ENCODE measurements at places on chromosomes 7 and 10. TPM values are rescaled to one million over a fixed set of nuclear protein-coding genes. Genes with fewer than 3 reads are reported as not detected.

GRCh38 chr7:112510001-112510742, 29.4 kb downstream of the LSMEM1 start:
- peaks cover 12% of the 10 kb centered on the region for H3K4me1 ChIP-seq
- H3K27me3 ChIP-seq: no peaks in the 10 kb centered on the region
- no peak overlapping the region for H3K27ac ChIP-seq
- no peaks in the 10 kb centered on the region for H3K36me3 ChIP-seq
- H3K4me3 ChIP-seq: no peak overlapping the region

GRCh38 chr10:90947030-90947960, 26.4 kb upstream of the ANKRD1 start:
- H3K4me3 ChIP-seq: no peak overlapping the region
- no peak overlapping the region for H3K27ac ChIP-seq
- H3K27me3 ChIP-seq: peaks cover 3% of the 10 kb centered on the region
- no peaks in the 10 kb centered on the region for H3K4me1 ChIP-seq
- DNase-seq: no peak
- H3K36me3 ChIP-seq: peaks cover under 1% of the 10 kb centered on the region

DNA sequence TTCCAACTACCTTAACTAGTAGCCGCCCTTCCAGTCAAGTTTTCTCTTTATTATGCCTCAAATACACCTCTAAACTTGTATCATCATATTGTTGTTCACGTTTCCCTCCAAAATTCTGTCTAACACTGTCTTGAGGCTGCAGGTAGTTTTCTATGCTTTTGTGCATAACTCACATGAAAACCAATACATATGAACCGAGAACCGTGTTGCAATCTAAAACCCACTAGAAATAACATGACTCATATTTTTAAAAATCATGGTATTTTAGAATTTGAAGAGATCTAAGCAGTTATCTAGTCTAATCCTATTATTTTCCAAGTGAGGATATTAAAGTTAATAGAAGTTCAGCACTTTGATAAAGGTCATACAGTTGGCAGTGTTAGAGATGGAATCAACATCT, 18.2 kb downstream of the LIPF start:
- no peaks in the 10 kb centered on the region for H3K36me3 ChIP-seq
- H3K4me3 ChIP-seq: no peak overlapping the region
- no peaks in the 10 kb centered on the region for H3K4me1 ChIP-seq
- DNase-seq: no peak

DNA sequence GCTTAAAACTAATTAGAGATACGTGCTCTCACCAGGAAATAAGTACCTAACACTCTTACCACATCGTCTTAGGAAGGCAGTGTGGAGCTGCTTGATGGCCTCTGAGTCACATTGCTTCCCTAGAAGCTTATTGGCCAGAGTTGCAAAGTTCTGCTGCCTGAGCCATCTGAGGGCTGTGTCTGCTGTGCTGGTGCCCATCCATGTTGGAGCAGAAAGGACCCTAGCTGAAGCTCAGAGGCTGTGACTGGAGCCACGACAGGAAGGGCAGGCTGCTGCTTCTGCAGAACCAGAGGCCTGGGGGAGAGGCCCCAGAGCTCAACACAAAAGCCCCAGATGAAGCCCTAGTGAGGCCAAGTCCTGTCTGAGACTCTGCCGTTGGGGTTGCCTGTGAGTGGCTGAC, 64.8 kb upstream of the IGFBP3 start:
- H3K27me3 ChIP-seq: peaks cover 2% of the 10 kb centered on the region
- no peak overlapping the region for H3K27ac ChIP-seq
- H3K4me3 ChIP-seq: no peak overlapping the region
- H3K4me1 ChIP-seq: no peaks in the 10 kb centered on the region
- DNase-seq: no peak

DNA sequence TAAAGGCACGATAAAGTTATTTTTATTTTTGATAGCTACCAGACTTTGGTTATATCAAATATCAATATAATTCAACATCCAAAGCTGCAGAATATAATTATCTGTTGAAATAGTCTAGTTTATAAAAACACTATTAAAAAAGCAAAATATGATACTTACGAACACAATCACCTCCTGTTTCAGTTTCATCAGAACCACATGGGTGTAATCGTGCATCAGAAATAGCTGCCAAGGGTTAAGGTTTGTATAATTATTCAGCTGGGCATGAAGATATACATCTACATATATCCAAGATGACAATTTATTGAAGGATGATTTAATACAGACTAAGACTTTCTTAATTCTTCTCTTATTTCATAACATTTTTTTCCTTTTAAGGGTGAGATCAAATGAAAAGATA, 20.3 kb downstream of the VWDE start:
- H3K4me1 ChIP-seq: peaks cover 32% of the 10 kb centered on the region
- DNase-seq: no peak
- H3K4me3 ChIP-seq: no peak overlapping the region
- no peak overlapping the region for H3K27ac ChIP-seq

GRCh38 chr10:34168439-34168838, 646.7 kb downstream of the PARD3 start:
- DNase-seq: no peak
- H3K27me3 ChIP-seq: peaks cover 4% of the 10 kb centered on the region
- H3K36me3 ChIP-seq: no peaks in the 10 kb centered on the region
- H3K4me1 ChIP-seq: peaks cover 21% of the 10 kb centered on the region
- H3K4me3 ChIP-seq: no peak overlapping the region

- peaks cover 14% of the 10 kb centered on the region for H3K27me3 ChIP-seq
- H3K4me1 ChIP-seq: peaks cover 68% of the 10 kb centered on the region
- no peak for DNase-seq
- H3K36me3 ChIP-seq: no peaks in the 10 kb centered on the region
Measured at GRCh38 chr7:828793-829561, 3.3 kb upstream of the SUN1 start.

GRCh38 chr10:58330431-58330830, 4.4 kb upstream of the UBE2D1 start:
- H3K27ac ChIP-seq: no peak overlapping the region
- H3K4me1 ChIP-seq: no peaks in the 10 kb centered on the region
- DNase-seq: no peak
- no peaks in the 10 kb centered on the region for H3K36me3 ChIP-seq
- H3K27me3 ChIP-seq: peaks cover under 1% of the 10 kb centered on the region

GRCh38 chr10:66837990-66838389, 87.8 kb upstream of the LRRTM3 start:
- DNase-seq: no peak
- no peak overlapping the region for H3K27ac ChIP-seq
- no peak overlapping the region for H3K4me3 ChIP-seq
- H3K36me3 ChIP-seq: no peaks in the 10 kb centered on the region
- H3K4me1 ChIP-seq: peaks cover 7% of the 10 kb centered on the region

- no peak overlapping the region for H3K4me3 ChIP-seq
- peaks cover 4% of the 10 kb centered on the region for H3K36me3 ChIP-seq
- no peak for DNase-seq
- H3K4me1 ChIP-seq: peaks cover 4% of the 10 kb centered on the region
- no peak overlapping the region for H3K27ac ChIP-seq
- H3K27me3 ChIP-seq: peaks cover 4% of the 10 kb centered on the region
Measured at GRCh38 chr10:110446954-110447608, 50.6 kb upstream of the DUSP5 start.

- no peak overlapping the region for H3K4me3 ChIP-seq
- H3K27ac ChIP-seq: no peak overlapping the region
- DNase-seq: no peak
- H3K4me1 ChIP-seq: no peaks in the 10 kb centered on the region
Measured at GRCh38 chr10:22655312-22655981, 58.9 kb downstream of the PIP4K2A start.

- H3K27ac ChIP-seq: no peak overlapping the region
- no peak for DNase-seq
- peaks cover 2% of the 10 kb centered on the region for H3K27me3 ChIP-seq
- H3K36me3 ChIP-seq: no peaks in the 10 kb centered on the region
- H3K4me3 ChIP-seq: no peak overlapping the region
Measured at GRCh38 chr10:85612378-85612775, 754.2 kb downstream of the GRID1 start.

- H3K27me3 ChIP-seq: no peaks in the 10 kb centered on the region
- no peak for DNase-seq
- peaks cover 4% of the 10 kb centered on the region for H3K4me1 ChIP-seq
- no peak overlapping the region for H3K27ac ChIP-seq
- no peak overlapping the region for H3K4me3 ChIP-seq
Measured at GRCh38 chr10:75611993-75612372, 180.6 kb downstream of the LRMDA start.

DNA sequence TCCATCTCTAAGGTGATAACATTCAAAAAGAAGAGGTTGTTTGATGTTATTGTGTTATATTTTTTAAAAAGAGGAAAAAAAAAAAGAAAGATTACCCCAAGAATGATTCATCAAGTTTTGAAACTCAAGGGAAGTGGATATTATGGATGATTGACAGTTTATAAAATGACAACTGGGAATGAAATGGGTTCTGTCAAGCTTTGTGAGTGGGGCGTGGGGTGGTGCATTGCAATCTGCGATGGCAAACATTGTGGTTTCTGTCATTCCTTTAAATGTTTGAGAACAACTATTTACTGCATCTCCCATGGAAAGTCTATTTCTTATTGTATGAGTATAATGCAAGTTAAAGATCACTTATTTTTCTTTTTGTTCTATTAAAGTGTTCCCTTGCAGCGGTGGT, 297.0 kb downstream of the CCDC3 start:
- no peak overlapping the region for H3K4me3 ChIP-seq
- H3K4me1 ChIP-seq: peaks cover 22% of the 10 kb centered on the region
- no peak for DNase-seq
- no peak overlapping the region for H3K27ac ChIP-seq
- H3K36me3 ChIP-seq: no peaks in the 10 kb centered on the region

DNA sequence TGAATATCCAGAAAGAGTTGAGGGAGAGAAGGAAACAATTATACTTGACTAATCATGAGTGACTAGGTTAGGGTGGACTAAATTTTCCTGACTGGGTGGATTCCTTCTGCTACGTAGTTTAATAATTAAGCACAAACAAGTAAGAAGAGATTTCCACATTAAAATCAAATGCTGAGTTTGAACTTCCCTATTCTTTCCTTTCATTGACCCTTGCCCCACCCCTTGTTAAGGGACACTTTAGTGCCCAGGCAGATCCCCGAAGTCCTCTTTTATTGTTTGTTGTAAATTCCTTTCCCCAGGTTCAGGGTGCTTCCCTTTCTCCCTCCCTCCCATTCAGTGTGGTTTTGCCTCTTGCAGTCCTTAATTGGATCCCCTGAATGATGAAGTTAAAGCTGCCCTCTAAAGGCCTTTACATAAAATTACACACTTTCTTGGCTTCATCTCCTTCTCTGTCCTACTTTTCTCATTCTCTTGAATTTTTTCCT, 8.8 kb upstream of the SPAM1 start:
- no peak overlapping the region for H3K27ac ChIP-seq
- H3K36me3 ChIP-seq: no peaks in the 10 kb centered on the region
- no peak for DNase-seq
- no peak overlapping the region for H3K4me3 ChIP-seq

DNA sequence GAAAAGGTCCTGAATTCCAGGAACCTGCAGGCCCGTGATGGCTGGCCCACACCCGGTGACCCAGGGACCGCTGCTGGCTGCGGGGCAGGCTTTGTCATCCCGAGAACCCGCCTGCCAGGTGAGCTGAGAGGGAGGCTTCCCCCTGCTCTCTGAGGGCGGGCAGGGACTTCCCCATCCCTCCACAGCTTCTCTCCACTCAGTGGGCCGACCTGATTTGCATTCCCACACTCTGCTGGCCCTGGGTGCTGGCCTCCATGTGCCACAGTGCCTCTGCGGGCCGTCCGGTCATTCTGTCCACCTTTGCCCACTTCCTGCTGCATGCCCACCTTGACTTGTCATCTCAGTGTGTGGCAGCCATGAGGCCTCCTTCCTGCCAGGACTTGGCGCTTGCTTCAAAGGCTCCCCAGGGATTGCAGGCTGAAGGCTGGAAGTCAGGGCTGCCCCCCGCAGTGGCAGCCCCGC, 35.3 kb downstream of the PALD1 start:
- peaks cover 40% of the 10 kb centered on the region for H3K4me1 ChIP-seq
- H3K36me3 ChIP-seq: no peaks in the 10 kb centered on the region
- H3K4me3 ChIP-seq: no peak overlapping the region
- no peak for DNase-seq

DNA sequence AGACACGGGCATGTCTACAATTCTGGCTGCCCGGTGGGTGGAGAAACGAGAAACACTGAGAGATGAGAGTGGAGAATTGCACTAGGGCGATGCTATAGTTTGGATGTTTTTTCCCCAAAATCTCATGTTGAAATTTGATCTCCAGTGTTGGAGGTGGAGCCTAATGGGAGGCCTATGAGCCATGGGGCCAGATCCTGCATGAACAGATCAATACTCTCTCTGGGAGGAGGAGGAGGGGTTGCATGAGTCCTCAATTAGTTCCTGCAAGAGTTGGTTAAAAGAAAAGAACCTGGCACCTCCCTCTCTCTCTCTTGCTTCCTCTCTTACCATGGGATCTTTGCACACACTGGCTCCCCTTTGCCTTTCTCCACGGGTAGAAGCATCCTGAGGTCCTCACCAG, 299.1 kb downstream of the CALN1 start:
- peaks cover 7% of the 10 kb centered on the region for H3K4me1 ChIP-seq
- H3K27ac ChIP-seq: no peak overlapping the region
- no peaks in the 10 kb centered on the region for H3K27me3 ChIP-seq
- H3K36me3 ChIP-seq: peaks cover 13% of the 10 kb centered on the region
- H3K4me3 ChIP-seq: no peak overlapping the region

CYP2C8 gene
- 3.2 TPM for total RNA-seq

NODAL gene
- total RNA-seq: not detected

LIPN gene
- total RNA-seq: not detected

ATG9B gene
- total RNA-seq: 9.4 TPM

EXOC4 gene
- total RNA-seq: 73.8 TPM

SLC26A5 gene
- not detected for total RNA-seq

All from glutamatergic neuron (in vitro differentiated cells).